ENCODE measurements at places on chromosomes 4 and X.

DNA sequence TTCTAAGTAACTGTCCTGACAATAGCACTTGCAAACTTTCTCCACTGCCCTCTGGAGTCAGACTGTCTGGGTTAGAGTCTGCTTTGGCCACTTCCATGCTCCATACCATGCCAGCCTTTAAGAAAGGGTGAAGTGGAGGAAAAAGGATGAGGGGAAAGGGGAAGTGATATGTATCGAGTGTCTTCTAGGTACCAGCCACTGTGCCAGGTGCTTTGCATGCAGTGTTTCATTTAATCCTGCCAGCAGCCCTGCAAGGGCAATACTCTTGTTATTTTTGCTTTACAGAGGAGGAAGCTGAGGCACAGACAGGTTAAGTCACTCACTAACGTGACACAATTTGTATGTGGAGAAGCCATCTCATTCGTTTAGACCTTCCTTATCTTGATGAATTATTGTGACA is 55.6 kb downstream of the RTL9 start:
- DNase-seq, result no peak

DNA sequence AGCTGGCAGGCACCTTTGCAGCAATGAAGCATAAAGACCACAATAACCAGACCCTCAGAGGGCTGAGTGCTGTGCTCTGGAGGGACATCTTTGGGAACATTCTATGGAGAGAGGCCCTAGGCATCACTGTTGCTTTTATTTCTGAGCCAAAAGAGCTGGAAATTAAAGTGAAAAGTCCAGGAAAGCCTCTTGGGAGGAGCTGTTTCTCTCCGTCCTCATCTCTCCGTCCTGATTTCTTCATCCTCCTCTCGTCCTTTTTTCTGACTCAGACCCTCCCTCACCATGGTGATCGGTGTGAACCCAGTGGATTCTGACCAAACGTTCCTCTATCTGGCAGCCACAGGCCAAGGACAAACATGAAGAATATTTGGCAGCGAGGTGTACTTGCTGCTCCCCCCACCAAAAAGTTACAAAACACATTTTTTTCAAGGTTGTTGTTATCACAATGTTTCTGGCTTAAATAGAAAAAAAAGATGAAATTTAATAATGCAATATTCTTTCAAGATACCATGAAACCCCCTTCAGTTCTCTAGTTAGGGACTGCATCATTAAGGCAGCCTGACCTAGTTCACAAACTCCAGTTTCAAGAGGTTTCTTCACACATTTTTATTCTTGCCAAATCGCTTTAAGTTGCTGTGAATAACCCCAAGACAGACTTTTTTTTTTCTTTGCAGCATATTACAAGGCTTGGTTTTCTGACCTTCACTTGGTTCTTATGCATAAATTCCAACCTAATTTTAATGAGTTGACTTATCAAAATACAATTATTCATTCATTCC is 80.2 kb downstream of the SCD5 start:
- no peak for DNase-seq

GRCh38 chrX:129754056-129755024 is 15.6 kb downstream of the XPNPEP2 start:
- DNase-seq, result no peak

DNA sequence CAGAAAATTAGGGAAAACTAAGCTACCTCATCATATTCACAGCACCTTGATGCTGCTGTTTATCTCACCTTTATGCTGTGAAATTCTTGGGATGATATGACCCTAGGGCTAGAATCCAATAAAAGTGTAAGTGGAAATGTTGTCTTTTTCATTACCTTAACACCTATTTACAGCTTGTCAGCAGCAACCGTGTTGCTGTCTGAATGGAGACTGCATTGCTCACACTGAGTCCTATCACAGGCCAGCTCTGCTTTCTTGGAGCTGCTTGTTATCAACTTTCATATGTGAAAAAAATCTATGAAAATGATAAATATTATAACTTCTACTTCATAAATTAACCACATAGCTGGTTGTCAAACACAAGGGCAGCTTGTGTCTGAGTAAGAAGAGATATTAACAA is 789.5 kb downstream of the TECRL start:
- no peak for DNase-seq

- no peak for DNase-seq
Measured at GRCh38 chrX:149527705-149528104, 13.1 kb upstream of the EOLA1 start.
